Thoracic aorta (tissue), 2 donors: ENCODE measurements at places on chromosomes 5 and 9.

- no peak for DNase-seq
Measured at GRCh38 chr9:134670851-134671281, 29.3 kb downstream of the COL5A1 start.

GRCh38 chr5:54249210-54250028, 61.0 kb downstream of the ARL15 start:
- no peak for DNase-seq

GRCh38 chr5:475704-476101, 32.7 kb downstream of the EXOC3 start:
- no peak for DNase-seq

DNA sequence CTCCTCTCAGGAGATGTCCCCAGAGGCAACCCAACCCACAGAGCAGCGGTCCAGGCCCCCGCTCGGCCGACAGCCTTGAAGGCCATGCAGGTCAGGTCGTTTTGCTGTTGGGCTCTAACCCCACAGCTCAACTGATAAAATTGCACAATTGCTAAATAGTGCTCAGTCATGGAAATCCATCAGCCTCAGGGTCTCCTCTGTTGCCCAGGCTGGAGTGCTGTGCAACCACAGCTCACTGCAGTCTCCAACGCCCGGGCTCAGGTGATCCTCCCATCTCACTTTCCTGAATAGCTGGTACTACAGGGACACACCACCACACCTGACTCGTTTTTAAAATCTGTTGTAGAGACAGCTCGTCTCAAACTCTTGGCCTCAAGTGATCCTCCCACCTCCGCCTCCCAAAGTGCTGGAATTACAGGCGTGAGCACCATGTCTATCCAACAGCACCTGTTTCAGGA, 18.3 kb downstream of the BRD3OS start:
- no peak for DNase-seq

GRCh38 chr5:10111571-10111970, 138.1 kb downstream of the ATPSCKMT start:
- DNase-seq = no peak

DNA sequence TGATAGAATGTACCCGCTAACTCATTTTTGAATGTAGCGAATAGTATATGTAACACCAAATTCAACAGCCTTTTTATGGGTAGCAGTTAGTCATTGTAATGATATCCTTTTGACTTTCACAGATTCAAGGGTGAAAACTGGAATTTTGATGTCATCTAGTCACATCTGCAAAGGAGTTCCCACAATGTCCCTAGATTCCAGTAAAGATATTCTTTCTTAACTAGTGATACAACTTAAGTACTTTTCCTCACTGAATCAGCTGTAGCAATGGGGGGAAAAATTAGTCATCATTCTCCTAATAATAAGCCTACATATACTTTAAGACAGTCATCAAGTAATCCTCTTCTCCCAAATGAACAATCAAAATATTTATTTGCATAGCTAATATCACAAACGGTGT, 11.5 kb upstream of the SSBP2 start:
- DNase-seq = no peak

- DNase-seq = no peak
Measured at GRCh38 chr9:137050570-137050969, 3.3 kb downstream of the ENTPD2 start.

- DNase-seq = no peak
Measured at GRCh38 chr9:20749496-20750198, 65.6 kb downstream of the FOCAD start.

DNA sequence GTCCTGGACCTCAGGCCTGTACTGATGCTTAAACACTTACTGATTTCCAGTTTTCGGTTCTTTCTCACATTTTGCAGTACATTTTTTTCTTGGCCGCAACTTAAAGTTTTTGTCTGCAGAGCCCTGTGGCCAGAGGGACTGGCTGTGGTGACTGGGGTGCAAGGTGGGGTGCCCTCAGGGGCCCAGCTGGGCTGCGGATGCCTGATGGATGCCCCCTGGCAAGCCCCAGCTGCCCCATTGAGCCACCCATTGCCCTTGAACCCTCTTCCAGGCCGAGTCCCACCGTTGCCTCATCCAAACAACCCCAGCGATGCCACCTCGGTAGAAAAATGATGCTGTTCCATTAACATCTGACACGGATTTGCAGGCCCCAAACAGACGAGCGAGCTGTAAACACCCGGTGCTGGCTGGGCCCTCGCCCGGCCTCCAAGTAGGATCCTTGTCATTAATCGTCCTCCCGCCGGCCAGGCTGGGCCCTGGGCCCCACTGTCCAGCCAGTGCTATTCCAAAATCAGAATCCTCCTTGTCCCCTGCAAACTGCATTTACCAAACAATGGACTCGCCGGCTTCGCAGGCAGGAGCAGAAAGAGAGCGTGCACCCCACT, 107.9 kb downstream of the PHF2 start:
- no peak for DNase-seq

- DNase-seq = no peak
Measured at GRCh38 chr5:114191441-114191840, 170.4 kb upstream of the KCNN2 start.

GRCh38 chr9:3810231-3810630, 284.4 kb upstream of the RFX3 start:
- no peak for DNase-seq

DNA sequence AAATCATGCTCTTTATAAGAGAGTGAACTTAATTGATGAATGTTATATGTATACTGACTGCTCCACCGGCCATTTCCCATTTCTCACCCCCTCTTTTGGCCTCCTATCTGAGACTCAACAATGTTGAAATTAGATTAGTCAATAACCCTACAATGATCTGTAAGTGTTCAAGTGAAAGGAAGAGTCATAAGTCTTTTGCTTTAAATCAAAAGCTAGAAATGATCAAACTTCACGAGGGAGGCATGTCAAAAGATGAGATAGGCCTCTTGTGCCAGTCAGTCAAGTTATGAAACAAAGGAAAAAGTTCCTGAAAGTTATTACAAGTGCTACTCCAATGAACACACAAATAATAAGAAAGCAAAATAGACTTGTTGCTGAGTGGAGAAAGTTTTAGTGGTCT, 83.1 kb downstream of the NLN start:
- DNase-seq = no peak

DNA sequence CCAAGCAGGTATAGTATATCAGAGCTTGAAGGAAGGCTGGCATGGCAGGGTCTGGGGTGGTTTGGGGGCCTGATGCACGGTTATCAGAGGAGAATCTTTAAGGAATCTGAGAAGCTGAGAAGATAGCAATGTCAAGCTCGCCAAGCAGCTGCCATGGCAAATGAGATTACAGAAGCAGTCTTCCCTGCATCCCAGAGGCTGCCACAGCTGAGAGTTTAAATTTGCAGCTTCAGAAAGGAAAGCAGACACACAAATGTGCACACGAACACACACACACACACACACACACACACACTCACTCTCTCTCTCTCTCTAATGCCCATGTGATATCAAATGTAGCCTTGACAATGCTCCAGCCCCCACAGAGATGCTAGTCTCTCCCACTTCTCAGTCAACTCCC, 79.0 kb upstream of the TNC start:
- DNase-seq = no peak

GRCh38 chr9:13934416-13934815, 379.5 kb downstream of the NFIB start:
- no peak for DNase-seq

DNA sequence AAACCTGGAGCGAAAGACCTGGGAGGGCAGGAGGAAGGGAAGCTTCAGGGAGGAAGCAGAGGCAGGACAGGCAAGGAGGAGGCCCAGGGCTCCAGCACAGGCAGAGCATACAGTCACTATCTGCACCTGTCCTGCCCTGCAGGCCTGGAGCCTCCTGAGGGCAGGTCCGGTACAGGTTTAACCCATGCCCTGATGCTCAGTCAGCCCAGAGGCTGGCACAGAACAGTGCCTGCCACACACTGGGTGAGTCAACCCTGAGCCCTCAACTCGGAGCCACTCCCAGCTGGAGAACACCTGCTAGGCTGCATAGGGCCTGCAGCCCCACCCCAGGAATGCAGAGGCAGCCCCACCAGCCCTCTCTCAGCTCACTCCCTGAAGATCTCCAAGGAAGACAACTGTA, 161.5 kb upstream of the PHYKPL start:
- DNase-seq = no peak

DNA sequence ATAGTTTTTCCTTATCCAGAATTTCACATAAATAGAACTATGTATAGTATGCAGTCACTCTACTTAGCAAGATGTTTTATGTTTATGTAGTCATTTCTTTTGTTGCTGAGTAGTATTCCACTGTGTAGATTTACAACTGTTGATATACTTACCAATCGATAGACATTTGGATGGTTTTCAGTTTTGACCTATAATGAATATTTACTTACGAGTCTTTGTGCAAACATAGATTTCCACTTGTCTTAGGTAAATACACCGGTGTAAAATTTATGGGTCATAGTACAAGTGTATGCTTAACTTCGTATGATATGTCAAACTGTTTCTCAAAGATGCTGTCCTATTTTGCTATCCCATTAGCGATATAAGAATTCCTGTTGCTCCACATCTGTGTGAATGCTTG, 19.7 kb upstream of the OR2K2 start:
- DNase-seq = no peak

- DNase-seq = no peak
Measured at GRCh38 chr5:64166201-64166959, 737 bp downstream of the RNF180 start.

DNA sequence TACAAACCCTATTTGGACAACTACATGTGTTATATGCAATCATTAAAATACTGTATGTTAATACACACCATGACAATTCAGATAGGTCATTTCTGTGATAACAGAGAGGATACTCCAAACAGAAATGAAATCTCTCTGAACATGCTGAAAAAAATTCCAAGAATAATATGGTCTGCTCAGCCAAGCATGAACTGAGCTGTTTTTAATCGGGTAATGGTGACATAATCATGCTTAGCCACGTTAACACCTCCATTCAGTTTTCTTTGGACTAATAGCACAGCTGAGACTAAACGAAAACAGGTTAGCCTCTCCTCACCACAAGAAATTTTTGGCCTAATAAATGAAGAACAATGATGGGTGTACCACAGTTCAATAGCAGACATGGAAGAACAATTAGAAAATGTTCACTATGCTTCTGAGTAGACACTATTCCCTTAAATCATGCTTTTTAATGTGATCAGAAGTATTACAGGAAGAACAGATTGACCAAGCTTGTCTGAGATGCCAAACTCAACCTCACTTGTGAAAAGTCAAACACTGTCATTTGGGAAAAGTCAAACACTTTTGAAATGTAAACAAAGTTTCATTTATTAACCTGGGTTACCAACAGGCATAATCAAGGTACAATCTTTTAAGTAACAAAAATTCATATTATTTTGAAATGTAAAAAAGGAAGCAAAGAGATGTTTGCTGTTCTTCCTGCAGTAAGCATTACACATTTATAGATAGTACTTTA, 19.4 kb downstream of the RAB14 start:
- no peak for DNase-seq

GRCh38 chr9:73531658-73532057, 380.0 kb downstream of the ANXA1 start:
- no peak for DNase-seq

- DNase-seq = no peak
Measured at GRCh38 chr5:1792842-1793266, 6.8 kb downstream of the MRPL36 start.

DNA sequence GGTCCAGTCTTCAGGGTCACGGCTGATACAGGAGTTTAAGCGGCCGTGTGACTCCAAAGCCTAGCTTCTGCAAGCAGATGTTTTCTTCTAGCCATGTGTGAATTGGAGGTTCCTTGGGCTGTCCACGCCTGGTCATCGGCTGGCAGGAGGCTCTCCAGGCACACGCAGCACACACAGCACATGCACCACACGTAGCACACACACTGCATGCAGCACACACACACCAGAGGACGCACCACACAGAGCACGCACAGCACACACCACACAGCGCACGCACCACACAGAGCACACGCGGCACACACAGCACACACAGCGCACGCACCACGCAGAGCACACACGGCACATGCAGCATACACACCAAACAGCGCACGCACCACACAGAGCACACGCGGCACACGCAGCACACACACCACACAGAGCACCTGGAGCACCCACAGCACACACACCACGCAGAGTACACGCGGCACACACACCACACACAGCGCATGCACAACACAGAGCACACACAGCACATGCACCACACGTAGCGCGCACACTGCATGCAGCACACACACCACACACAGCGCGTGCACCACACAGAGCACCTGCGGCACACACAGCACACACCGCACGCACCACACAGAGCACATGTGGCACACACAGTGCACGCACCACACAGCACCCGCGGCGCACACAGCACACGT, 234.3 kb downstream of the FANCC start:
- no peak for DNase-seq

DNA sequence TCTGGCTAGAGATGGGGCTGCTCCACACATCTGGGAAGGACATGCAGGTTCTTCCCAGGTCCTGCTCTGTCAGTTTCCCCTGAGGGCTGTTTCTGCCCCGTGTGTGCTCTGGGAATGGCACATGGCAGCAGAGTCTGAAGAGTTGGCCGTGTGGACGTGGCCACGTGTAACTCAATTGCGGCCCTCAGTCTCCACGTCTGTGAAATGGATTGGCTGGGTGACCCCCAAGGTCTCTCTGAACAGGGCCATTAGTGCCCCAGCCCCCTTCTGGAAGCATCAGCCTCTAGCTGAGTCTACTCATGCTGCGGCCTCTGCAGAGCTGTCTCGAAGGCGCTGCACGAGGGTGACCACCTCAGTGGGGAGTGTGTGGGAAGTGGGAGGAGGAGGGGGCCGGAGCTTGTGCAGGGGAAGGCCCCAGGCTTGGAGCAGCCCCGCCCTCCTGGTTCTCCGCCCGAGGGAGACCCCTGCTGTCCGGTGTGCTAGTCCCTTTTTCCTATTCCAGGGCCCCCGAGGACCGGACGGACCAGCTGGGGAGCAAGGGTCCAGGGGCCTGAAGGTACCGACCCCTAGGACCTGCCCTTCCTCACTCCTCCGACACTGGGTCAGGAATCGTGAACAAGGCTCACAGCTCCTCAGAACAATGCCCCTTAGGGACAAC, 58.9 kb upstream of the ORM1 start:
- no peak for DNase-seq

DNA sequence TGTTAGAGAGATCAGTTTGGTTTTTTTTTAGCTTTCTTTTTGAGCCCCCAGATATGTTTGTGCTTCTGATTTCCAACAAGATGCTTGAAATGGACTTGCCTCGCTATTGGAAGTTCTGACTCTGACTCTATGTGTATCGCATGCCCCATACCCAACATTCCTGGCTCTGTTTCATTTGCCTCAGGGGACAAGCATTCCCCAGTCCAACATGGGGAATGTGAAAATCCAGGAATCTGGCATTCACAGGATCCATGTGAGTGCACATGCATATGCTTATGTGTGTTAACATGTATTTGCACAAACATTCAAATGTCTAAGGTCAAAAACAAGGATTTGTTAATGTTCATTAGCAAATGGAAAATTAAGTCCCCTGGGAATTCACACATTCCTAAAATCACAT, 233.9 kb downstream of the TLR4 start:
- no peak for DNase-seq

- no peak for DNase-seq
Measured at GRCh38 chr5:112238473-112238872, 180.6 kb downstream of the EPB41L4A start.
